Activated T-cell treated with anti-CD3 and anti-CD28 coated beads, Interleukin-2, amount 50 U/mL, for 1 hour (primary cell): ENCODE measurements at places on chromosomes 3 and 15.
A peak's percentile ranks its signal among the peaks of the same experiment; 100 is the strongest.

- no peak for DNase-seq
Observed at GRCh38 chr3:65596571-65597225, 442.0 kb downstream of the MAGI1 start.

GRCh38 chr3:41518626-41519025 is 319.3 kb downstream of the CTNNB1 start:
- no peak for DNase-seq

DNA sequence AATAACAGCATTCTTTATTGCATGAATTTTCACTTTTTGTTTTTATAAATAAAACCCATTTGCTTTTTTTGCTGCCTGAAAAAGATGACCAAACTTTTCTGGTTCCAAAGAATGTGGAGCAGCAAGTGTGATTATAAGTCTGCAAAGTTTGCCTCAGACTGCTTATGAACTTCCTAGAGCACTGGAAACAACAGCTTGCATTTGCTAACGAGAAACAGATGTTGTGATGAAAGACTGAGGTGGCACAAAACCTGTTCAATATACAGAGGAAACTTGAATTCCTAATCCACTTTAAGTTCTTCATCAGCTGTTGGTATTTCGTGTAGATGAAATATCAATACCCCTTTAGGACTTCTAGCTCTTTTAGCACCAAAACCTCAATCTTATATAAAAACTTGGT is 9.3 kb downstream of the ZPLD1 start:
- DNase-seq: no peak

DNA sequence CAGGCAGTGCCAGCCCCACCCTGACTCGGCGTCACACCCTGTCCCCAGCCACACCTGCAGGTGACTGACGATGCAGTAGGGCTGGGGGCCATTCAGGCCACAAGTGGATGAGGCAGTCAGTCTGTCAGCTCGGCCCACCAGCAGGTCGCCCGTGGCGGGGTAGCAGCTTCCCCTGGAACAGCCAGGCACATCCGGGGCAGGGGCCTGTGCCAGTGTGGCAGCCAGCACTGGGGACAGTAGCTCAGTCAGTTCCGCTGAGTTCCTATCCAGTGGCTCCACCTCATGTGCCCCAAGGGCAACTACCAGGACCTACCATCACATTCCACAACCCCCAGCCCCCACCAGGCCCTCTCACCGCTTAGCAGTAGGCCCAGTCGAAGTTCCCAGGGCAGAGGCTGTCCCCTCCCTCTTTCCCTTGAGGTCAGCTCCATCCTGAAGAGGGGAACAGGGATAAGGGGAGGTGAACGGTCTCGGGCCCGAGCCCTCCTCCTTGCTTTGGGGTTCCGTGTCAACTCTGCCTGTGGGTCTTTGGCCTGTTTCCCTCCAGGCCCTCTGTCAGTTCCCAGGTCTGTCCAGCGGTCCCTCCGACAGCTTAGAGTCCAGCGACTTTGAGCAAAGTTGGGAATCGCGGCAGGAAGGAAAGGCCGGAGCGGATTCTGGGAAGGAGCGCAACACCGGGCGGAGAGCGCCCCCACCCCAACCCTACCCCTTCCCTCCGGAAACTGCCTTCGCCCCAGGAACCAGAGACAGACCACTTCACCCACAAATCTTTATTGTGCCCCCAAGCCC is at the start of gene LAMB2:
LAMB2 (minus strand) TSS at position 614 of the 789 bp plus-strand sequence; CDS start at position 431, 183 bp downstream.
- no peak for DNase-seq

DNA sequence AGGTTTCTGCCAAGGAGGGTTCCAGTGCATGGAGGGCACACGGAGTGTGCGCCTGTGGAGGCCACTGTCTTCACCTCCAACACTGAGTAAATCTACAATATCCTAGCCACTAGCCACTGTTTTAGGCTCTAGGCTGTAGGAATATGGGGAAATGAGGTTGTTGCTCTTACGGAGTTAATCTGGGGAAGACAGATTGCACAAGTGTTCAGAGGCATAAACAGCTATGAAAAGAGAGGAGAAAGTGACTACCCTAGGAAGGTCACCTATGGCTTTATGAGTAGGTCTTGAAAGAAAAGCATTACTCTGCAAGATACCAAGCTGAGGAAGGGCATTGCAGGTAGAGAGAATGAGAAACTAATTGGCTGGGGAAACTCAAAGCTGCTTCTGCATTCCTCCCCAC is 85.7 kb downstream of the CYP19A1 start:
- no peak for DNase-seq

DNA sequence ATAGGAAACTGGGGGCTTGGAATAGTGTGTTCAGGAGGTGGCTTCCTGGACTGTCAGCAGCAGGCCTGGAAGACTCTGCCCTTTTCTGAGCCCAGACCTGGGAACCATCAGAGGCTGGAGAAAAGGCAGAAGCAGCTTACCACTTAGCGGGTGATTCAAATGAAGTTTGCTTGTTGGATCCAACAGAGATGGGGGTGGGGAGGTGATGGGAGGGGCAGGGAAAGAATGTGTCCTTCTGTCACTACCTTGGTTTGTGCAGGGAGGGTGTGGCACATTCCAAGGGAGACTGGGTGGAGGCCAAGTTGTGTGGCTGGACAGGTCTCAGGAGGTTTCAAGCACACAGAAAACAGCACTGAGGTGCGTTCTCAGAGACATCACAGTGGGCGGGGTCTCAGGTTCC is 58.8 kb downstream of the TRAK1 start:
- DNase-seq: no peak

- peak; percentile 33 for DNase-seq
Observed at GRCh38 chr3:128787256-128788253, 61.6 kb downstream of the RAB7A start.

DNA sequence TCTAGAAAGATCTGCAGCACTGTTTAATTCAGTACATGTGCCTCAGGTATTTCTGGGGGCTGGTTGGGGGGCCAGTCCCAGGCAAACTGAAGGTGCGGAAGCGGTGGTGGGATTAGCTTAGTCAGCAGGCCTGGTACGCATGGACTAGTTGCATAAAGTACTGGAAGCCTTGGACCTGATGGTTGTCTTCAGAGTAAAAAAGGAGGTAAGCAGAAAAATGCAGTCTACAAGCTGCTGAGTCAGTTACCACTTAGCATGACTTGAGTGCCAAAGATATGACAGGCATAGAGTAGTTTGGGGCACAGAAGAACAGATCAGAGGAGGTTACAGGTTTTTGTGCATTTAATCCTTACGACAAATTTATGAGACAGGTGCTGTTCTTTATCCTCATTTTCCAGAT is 19.9 kb upstream of the GOLGA8J start:
- no peak for DNase-seq

- DNase-seq: no peak
Observed at GRCh38 chr3:11143476-11143875, 10.8 kb upstream of the HRH1 start.

DNA sequence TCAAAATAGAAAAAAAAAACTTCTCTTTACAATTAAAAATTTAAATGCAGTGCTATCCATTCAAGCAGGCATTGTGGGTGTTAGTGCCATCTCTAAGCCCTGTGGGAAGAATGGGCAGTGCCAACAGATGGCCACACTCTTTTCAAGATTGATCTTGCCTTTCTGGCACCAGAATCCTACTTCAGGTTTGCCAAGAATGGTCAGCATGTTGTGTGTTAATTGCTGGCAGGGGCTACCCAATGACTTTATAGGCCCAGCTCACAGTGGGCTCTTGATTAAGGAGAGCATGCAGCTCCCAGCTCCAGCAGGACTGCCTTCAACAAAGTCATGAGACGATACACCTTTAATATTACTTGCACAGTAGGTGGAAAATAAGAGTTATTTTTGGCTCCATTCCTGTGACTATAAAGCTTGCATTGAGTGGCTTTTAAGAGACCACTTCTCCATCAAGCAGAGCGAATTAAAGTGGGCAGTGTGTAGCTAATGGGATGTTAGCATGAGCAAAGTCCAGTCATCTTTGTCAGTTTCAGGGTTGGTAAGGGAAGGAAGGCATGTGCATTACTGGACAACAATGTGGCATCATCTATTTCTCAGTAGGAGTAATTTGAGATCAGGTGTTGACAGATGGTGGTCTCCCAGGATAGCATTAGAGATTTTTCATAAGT is 476.8 kb downstream of the C3orf38 start:
- no peak for DNase-seq

DNA sequence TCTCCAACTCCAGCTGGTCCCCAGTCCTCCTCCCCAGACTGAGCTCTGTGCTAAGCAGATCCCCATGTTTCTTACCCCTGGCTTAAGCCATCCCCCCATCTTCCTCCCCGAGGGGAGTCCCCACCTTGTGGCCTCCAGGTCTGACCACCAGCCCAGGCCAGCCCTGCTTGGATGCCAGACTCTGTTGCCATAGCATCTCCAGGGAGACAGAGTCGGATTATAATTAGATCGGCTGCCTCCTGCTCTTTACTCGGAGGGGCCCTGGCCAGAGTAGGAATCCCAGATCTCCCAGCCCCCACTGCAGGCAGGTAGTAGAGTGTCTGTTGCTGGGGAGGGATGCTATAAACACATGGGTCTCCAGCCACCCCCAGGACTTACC is 2.4 kb downstream of the KLHDC8B start:
- no peak for DNase-seq

- DNase-seq: no peak
Observed at GRCh38 chr3:11436775-11437174, 164.6 kb downstream of the ATG7 start.

DNA sequence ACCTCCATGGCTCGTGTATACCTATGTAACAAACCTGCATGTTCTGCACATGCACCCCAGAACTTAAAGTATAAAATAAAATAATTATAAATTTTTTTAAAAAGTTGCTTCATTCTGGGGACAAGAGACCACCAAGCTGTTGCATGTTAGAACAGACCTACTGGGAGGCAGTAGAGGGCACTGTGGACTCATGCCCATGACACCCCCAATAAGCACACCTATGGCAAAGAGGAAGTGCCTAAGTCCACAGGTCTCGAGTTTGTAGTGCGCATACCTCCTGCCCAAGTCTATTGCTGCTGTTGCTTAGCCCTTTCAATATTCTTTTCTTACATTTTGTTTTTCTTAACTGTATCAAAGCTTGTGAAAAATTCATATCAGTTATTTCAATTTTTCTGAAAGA is 267.9 kb upstream of the THBS1 start:
- no peak for DNase-seq

- DNase-seq: peak; percentile 60
Observed at GRCh38 chr15:44712346-44713005, 1.2 kb downstream of the B2M start.

- no peak for DNase-seq
Observed at GRCh38 chr3:4774531-4774930, 204.7 kb upstream of the BHLHE40 start.

- no peak for DNase-seq
Observed at GRCh38 chr3:29576675-29577074, 295.8 kb downstream of the RBMS3 start.

- no peak for DNase-seq
Observed at GRCh38 chr15:67023517-67024313, 41.7 kb upstream of the SMAD3 start.

GRCh38 chr3:180617049-180617448 is 15.1 kb downstream of the TTC14 start:
- DNase-seq: no peak

- DNase-seq: no peak
Observed at GRCh38 chr15:73153024-73153423, 100.8 kb downstream of the NEO1 start.

GRCh38 chr3:8841472-8841871 is 72.1 kb upstream of the OXTR start:
- DNase-seq: no peak

- no peak for DNase-seq
Observed at GRCh38 chr3:194596906-194597305, 36.3 kb downstream of the TMEM44 start.

- no peak for DNase-seq
Observed at GRCh38 chr15:37794947-37795346, 139.5 kb upstream of the TMCO5A start.

DNA sequence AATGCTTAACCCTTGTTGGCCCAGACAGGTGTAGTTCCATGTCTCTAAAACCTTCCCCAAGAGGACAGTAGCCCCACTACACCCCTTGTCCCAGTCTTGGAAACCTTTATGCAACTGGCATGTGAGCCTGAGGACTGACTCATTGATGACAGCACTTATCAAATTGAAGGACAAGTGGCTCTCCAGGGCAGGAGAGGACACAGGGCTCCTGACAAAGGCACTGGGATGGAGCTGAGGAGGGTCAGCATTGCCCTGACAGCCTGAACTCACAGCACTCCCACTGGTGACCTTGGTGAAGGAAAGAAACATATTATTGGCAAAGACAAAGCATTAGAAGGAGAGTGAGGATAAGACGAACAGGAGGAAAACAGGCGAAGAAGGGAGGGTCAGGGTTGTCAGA is 139.9 kb downstream of the EPHB1 start:
- DNase-seq: no peak

DNA sequence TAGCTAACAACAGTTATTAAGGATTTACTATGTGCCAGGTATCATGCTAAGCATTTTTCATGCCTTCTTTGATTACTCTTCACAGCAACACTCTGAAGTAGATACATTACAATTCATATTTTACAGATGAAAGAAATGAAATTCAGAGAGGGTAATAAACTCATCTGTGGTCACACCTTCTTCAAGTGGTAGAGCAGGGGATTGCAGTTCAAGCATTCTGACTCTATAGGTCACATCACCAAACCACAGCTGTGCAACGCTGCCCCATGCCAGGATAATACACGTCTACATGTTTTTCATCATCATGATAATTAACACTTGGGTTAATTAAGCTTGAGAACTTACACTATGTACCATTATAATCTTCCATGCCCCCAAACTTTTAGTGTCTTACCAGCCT is 98.5 kb downstream of the LRRC3B start:
- DNase-seq: no peak

DNA sequence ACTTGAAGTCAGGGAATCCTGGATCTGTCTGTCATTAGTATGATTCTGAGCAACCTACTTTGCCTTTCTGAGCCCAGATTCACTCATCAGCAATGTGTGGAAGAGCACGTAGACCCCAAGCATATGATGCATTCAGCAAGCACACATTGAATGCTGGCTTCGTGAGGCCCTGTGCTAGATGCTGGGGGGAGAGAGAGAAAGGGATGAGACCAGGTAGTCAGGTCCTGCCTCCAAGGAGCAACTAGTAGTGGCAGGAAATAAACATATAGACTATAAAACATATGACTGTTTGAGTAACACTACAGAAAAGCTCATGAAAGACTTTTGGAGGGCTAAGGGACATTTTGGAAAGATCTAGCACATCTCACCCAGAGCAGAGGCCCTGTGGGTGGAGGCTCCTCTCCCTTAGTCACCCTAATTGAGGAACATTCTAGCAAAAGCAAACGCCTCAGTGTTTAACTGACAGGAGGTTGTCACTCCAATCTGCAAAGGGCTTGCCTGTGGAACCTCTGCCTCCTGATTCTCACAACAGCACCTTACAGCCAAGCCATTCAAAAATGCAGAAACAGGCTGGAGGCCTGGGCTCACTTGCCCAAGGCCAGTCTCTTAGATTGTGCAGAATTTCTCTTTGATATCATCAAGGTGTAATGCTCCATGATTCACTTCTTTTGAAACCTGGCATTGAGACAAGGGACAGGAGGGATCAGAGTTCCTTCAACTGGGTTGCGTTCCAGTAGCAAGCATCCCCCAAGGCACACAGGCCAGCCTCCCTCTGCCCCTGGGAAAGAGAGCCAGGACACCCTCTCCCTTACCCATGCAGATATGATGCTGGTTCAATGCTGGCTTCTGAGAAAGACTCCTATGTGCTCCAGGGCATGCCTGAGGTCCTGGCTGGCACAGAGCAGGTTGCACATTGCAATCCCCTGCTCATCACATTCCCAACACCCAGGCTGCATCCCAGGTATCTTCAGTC is 26.1 kb downstream of the STARD5 start:
- no peak for DNase-seq
